ENCODE measurements at places on chromosomes 2 and 18.

- DNase-seq: no peak
Measured at GRCh38 chr2:42168459-42169099, 574 bp upstream of the EML4 start.

GRCh38 chr2:241114836-241115235, 12.7 kb upstream of the MTERF4 start:
- DNase-seq: no peak

DNA sequence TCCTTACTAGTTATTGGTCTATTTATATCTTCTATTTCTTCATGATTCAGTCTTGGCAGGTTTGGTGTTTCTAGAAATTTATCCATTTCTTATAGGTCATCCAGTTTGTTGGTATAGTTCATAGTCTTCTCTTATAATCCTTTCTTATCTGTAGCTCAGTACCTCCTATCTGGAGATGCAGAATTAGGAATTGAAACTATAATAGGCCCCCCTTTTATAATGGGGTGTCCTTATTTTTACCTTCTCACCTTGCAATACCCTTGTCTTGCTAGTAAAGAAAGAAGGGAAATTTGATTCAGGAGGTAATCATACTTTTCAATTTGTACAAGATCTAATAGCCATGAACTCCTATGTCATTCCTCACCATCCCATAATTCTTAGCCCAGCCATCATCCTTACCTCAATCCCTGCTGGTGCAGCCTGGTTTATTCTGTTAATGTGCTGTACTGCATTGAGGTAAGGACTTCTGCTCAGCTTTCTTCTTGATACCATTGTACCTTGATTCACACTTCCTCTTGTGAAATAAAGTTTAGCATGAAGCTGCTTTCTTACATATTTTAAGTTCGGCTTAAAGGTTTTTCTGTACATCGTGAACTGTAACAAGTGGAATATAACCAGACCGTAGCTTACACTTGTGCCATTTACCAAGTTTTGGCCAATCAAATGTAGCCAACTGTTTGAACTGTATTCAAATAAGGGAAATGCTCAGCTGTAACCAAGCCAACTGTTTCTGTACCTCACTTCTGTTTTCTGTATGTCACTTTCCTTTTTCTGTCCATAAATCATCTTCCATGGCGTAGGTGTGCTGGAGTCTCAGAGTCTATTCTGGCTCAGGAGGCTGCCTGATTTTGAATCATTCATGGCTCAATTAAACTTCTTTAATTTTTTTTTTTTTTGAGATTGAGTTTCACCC, 40.1 kb upstream of the PTH2R start:
- DNase-seq: no peak

DNA sequence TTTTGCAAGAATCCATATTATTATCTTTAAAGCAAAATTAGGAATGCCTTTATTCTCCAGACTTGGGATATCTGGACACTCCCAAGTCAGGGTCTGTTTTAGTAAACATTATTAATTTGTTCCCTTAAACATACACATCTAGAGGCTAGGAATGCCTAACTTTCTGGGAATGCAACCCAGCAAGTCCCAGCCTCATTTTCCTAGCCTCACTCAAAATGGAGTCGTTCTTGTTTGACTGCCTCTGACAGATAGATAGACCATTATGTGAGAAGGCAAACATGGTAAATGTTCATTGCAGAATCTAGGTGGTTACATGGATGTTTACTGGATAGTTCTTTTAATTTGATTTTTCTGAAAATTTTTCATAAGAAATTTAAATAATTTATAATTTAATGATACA, 270.1 kb upstream of the STON1 start:
- no peak for DNase-seq

GRCh38 chr2:33560017-33560416, 39.1 kb downstream of the FAM98A start:
- DNase-seq: no peak

DNA sequence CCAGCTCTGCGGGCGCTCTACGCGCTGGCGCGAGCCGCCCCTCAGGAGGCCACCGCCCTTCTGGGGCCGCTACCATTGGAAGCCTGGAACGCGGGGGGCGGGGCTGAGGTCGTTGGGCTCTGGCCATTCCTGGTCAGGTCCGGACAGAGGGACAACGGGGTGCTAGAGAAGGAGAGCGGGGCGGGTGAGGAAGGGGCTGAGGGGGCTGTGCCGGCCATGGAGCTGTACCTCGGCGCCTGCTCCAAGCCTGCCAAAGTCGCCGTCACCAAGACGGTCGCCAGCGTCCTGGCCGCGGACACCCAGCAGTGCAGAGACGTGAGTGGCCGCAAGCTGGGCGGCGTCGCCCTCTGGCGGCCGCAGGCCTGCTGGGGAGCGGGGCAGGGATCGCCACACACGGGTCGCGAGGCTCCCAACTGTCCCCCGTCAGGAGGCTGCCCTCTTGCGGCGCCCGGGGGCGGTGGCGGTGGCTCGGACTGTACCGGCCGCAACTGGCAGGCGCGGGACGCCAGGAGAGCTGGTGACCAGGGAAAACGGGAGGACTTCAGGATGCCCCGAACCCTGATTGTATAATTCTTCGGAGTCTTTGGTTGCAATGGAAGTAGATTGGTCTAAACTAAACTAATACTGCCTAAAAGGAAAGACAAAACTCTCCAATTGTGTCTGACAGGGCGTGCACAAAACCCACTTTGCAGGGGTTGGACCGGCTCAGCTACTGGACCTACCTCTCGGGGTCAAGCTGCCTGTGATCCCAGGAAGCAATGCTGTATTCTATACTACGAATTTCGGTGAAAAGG, at the start of gene FSIP2:
Gene FSIP2, plus strand, starts transcription at position 126 of the 794 bp plus-strand sequence. Its CDS starts 91 bp downstream, at position 217.
- peak; percentile 41 for DNase-seq
